ENCODE measurements at places on chromosomes 11 and 22. TPM values are rescaled to one million over a fixed set of nuclear protein-coding genes. Genes with fewer than 3 reads are reported as not detected.

PLA2G3 gene
- total RNA-seq = not detected

CTSF gene
- total RNA-seq = 59.2 TPM

CHRM4 gene
- not detected for total RNA-seq

JAM3 gene
- total RNA-seq = not detected

SOX6 gene
- 4.6 TPM for total RNA-seq

OR5B21 gene
- not detected for total RNA-seq

PGA3 gene
- total RNA-seq = not detected

RFPL1 gene
- total RNA-seq = not detected

INS gene
- not detected for total RNA-seq

ZP1 gene
- total RNA-seq = not detected

MS4A4E gene
- total RNA-seq = not detected

ACRV1 gene
- total RNA-seq = not detected

PPFIBP2 gene
- total RNA-seq = 13.6 TPM

FAM83F gene
- total RNA-seq = 9.1 TPM

GPR83 gene
- total RNA-seq = not detected

ZPR1 gene
- total RNA-seq = 29.6 TPM

SPON1 gene
- total RNA-seq = 0.48 TPM

TRIM49 gene
- total RNA-seq = not detected

IGLL5 gene
- total RNA-seq = not detected

EFCAB6 gene
- 2.5 TPM for total RNA-seq

SCGB1D2 gene
- total RNA-seq = not detected

DMC1 gene
- total RNA-seq = 5.6 TPM

SLC22A12 gene
- total RNA-seq = not detected

E2F8 gene
- total RNA-seq = 22.0 TPM

HEPHL1 gene
- total RNA-seq = not detected

NLRP6 gene
- not detected for total RNA-seq

PLA2G6 gene
- 39.8 TPM for total RNA-seq

OR5T1 gene
- not detected for total RNA-seq

ATL3 gene
- 98.3 TPM for total RNA-seq

MMP26 gene
- total RNA-seq = not detected

NRXN2 gene
- not detected for total RNA-seq

SCGB1C1 gene
- not detected for total RNA-seq

A4GALT gene
- total RNA-seq = 17.1 TPM

OR52H1 gene
- total RNA-seq = not detected

EI24 gene
- 88.2 TPM for total RNA-seq

OR6X1 gene
- not detected for total RNA-seq

GLYATL1 gene
- total RNA-seq = not detected

SOX10 gene
- not detected for total RNA-seq

ENTHD1 gene
- total RNA-seq = not detected

LRFN4 gene
- total RNA-seq = 13.8 TPM

CLCF1 gene
- total RNA-seq = 15.9 TPM

MFRP gene
- not detected for total RNA-seq

TBX10 gene
- total RNA-seq = not detected

MAFF gene
- 27.9 TPM for total RNA-seq

TMEM151A gene
- total RNA-seq = 0.15 TPM

OR52E5 gene
- not detected for total RNA-seq

TRIM48 gene
- not detected for total RNA-seq

CASP5 gene
- not detected for total RNA-seq

AP1B1 gene
- 50.8 TPM for total RNA-seq

BTBD18 gene
- not detected for total RNA-seq

KCNJ1 gene
- not detected for total RNA-seq

OR51E2 gene
- not detected for total RNA-seq

MPZL2 gene
- 39.4 TPM for total RNA-seq

OSM gene
- not detected for total RNA-seq

ZNF214 gene
- total RNA-seq = 0.55 TPM

TXN2 gene
- 95.1 TPM for total RNA-seq

MYRF gene
- total RNA-seq = 15.3 TPM

MYBPC3 gene
- not detected for total RNA-seq

CRACR2B gene
- 21.2 TPM for total RNA-seq

GGTLC2 gene
- not detected for total RNA-seq
